ENCODE measurements at places on chromosomes 6 and 20. TPM values are rescaled to one million over a fixed set of nuclear protein-coding genes. Genes with fewer than 3 reads are reported as not detected.

FILIP1 gene
- total RNA-seq = under 0.01 TPM

HLA-DQB2 gene
- 1.0 TPM for total RNA-seq

SLC17A3 gene
- 0.31 TPM for total RNA-seq

KCNB1 gene
- under 0.01 TPM for total RNA-seq

ZNF165 gene
- 2.1 TPM for total RNA-seq

RHAG gene
- not detected for total RNA-seq

Data from mononuclear cell (primary cell).